ENCODE measurements at places on chromosomes 7 and 10.

- no peak for DNase-seq
These were observed 536.1 kb downstream of the LRMDA start for GRCh38 chr10:75967491-75967890.

DNA sequence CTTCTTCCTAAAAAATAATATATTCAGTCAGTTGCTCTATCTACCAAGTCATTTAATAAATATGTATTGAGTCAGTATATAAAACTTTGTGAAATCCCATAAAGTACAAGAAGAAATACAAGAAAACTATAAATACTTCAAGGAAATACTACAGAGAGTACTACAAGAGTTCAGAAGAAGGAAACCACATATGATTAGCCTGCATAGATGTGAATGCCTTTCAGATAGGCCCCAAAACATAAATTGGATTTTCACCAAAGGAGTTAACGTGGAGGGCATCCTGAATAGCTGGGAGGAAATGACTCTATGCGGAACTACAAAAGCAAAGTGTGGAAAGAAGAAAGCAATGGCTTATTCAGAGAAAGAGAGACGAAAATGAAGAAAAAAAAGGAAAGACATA lies 120.1 kb downstream of the LRRN3 start:
- DNase-seq, result no peak

GRCh38 chr10:102436312-102436711 lies 3.9 kb upstream of the CUEDC2 start:
- no peak for DNase-seq

- no peak for DNase-seq
These were observed 184.0 kb upstream of the RNF32 start for GRCh38 chr7:156456503-156457115.

DNA sequence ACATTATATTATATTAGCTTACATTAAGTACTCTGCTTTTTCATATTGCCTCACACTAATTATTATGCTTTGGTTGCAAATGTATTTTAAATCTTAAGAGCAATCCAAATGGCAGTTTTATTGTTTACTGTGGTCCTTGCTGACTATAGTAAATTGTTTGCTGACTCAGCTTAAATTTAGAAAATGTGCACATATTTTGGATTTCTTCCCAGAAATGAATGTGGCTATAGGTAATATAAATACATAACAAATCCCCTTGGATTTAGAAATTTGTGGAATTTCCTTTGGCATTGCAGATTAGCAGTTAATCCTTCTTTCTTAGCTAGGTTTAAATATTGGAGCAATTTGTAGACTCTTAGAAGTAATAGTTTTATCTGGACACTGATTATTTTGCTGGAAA lies 565.8 kb downstream of the NRG3 start:
- DNase-seq, result no peak

DNA sequence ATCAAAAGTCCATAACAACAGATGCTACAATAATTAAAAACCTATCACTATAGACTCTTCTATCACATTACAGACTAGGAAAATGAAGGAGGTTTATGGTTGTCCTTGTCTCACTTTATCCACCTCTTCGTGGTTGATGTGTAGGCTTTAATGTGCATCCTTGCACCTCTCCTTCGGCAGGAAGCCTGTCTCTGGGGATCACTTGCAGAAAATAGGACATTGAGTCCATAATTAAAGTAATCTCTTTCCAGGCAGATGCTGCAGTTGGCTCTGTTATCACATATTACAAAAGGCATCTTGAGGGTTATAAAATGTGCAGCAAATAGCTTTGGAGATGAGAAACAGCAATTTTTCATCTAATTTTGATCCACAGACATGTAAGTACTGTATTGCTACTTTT lies 168.4 kb downstream of the RELN start:
- DNase-seq, result no peak

DNA sequence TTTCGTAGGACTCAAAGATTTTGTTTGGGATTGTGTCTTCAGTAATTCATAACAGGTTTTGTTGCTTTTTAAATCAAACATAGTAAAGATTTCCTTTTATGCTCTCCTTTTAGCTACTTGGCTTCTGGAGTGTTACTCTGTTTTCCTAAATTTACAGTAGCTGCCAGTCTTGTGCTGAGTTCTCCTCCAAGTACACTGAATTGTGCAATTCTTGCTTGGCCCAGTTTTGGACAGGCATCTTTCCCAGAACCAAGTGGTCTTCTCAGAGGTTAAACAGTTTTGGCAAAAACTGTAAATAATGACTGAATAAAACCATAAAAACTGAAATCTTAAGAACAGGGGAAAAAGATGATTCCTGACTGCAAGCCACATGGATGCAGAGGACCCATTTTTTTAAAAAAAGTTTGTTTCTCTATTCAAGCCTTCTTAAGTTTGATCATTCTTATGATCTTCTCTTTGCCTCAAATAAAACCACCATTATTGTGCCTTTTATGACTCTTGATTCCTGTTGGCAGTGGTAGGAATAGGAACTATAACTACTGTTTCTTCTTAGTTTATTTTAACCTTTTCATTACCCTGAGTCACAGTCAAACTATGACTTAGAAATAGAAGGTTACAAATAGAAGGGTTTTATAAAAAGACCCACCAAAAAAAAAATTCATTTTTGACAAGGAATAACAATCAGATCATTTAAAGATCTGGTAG lies 88.0 kb downstream of the MDFIC start:
- no peak for DNase-seq
